ENCODE measurements at places on chromosomes 11 and 22. TPM values are rescaled to one million over a fixed set of nuclear protein-coding genes. Genes with fewer than 3 reads are reported as not detected.

SLCO2B1 gene
- 116 TPM for total RNA-seq

APOA1 gene
- not detected for total RNA-seq

TMEM86A gene
- 2.6 TPM for total RNA-seq

DNA sequence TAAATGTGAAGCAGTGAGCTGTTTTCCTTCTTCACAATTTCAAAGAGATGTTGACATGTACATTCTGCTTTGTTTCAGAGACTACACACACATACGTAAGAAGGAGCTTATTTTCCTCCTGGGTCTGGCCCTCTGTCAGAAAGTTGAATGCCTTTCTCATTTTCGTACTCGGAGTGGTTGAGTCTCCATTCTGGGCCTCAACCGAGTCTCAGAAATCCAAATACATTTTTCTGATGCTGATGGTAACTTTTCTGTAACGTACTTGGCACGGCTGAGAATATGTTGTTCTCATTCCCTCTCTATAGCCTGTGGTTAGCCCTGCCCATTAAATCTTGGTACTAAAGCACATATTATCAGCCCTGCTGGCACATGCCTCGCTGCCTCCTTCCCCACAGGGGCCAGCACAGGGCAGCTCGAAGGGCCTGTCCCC is 25.3 kb downstream of the PARVA start:
- no peak for DNase-seq

DNA sequence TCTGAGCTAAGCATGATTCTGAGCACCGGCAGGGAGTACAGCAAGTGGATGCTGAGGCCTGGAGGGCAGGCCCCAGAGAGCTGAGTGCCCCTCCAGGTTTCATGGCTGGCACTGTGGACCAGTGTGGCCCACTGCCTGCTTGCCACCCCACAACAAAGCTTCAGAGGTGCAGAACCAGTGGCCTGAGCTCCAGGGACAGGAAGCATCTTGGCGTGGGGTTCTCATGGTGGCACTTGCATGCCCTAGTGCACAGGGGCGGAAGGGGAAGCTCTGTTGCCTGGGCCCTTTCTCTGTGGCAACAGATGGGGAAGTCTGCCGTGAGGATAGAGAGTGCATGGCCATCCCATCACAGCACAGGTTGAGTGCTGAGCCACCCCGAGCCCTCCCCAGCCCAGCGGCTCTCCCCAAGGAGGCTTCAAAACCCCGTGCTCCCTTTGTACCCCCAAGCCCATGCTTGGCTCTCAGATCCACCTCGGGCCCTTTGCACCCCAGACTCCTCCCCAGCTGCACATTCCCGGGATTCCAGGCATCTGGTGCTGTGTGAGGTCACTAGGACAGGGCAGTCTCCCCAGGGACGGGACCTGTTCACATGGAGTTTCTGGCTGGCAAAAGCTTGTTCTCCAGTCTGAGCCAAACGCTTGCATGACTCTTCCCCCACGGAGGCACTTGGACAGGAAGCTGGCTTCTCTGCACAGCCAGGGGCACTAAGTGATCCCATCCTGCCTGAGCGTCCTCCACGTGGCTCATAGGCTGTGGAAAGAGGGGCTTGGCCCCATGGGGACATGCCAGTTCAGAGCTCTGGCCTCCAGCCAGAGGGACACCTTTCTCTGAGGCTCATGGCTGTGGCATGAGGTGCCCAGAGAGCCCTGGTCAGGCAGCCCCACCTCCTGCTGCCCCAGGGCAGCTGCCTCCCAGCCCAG is 4.2 kb downstream of the SLC25A1 start:
- no peak for DNase-seq

GRCh38 chr22:23282089-23282501 is 101.8 kb downstream of the BCR start:
- DNase-seq = peak; percentile 60

DNA sequence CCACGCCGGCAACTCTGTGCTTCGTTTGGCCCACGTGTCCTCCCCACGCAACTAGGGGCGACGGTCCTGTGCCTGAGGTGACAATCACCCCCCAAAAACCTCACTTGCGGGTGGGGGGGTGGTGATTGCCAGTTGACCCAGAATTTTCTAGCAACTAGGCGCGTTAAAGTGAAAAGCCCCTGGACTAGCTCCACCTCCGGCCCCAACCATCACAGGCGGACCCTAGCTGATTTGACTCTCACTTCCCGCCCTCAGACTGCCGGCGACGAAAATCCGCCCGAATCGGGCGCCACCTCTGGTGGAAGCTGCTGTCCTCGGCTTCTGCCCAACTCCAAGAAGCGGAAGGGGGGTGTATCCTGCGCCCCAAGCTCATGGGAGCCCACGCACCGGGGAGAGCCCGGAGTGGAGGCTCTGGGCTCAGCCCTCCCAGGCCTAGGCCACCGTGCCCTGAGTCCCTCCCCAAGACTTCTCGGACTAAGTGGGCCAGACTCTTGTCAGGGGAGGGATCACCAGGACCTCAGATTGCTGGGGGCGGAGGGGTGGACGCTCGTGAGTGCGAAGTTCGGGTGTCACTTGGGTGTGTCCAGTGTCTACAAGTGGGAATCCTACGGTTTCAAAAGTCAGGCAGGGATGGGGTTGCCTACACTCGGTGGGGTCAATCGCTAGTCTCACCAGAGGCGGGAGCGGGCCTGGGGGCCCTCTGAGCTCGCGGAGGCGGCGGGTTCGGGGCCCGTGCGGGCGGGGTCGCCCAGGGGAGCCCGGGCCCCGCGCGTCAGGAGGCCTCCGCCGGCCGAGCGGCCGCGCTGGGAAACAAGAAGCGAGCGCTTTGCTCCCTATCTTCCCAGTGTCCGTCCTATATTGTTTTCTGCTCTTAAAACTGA is 12.3 kb downstream of the PAX6 start:
- DNase-seq = no peak

Data from transverse colon (tissue), 4 donors.